ENCODE measurements at places on chromosomes 5 and 9.

GRCh38 chr9:127169575-127169883 lies 47.1 kb upstream of the ANGPTL2 start:
- no peak for DNase-seq

DNA sequence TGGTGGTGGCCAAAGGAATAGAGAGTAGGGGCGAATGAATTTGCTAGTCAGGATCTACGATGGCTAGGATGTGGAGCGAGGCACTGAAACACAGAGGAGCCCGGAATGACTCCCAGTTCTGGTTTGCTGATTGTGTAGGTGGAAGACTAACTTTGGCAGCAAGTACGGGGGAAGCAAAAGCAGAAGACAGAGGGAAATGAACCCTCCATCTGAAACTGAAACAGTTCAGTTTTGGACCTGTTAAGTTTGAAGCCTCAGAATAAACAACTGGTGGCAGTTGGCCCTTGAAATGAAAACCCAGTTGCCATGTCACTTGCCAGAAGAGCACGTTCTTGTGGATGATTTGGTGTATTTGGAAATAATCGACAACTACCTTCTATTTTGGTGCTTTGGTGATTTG lies 15.4 kb upstream of the SMIM15 start:
- DNase-seq, result no peak

DNA sequence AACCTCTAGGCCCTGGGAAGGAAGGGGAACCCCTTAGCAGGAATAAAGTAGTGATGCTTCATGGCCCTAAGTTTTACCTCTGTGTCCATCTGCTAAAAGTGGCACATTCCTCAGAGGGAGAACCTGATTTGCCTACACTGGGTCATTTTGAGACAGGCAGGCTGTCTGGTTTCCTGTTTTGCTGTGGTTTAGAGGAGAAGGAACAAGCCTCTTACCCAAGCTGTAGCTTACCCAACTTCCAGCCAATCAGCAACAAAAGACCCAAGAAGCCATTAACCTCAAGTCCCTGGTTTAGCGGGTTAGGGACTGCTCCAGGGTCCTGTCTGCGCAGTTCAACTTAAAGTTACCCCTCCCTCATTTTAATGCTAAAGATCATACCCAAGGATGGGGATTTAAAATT lies 411.0 kb downstream of the MAT2B start:
- no peak for DNase-seq

DNA sequence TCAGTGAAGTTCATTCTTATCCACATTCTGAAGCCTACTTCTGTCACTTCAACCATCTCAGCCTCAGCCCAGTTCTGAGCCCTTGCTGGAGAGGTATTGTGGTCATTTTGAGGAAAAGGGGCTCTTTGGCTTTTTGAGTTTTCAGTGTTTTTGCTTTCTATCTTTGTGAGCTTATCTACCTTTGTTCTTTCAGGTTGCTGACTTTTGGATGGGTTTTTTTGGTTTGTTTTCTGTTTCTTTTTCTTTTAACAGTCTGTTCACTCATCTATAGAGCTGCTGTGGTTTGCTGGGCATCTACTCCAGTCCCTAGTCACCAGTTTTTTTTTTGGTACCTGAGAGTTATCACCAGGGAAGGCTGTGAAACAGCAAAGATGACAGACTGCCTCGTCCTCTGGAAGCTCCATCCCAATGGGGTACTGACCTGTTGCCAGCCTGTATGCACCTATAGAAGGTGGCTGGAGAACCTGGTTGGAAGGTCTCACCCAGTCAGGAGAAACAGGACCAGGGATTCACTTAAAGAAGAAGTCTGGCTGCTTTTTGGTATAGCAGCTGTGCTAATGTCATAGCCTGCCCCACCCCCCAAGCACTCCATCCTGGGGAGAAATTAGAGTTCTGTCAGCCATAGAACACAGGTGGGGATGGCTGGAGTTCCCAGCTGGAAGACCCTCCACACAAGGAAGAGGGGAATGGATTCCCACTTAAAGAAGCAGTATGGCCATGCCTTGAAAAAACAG lies 138.6 kb upstream of the TSLP start:
- DNase-seq, result no peak

DNA sequence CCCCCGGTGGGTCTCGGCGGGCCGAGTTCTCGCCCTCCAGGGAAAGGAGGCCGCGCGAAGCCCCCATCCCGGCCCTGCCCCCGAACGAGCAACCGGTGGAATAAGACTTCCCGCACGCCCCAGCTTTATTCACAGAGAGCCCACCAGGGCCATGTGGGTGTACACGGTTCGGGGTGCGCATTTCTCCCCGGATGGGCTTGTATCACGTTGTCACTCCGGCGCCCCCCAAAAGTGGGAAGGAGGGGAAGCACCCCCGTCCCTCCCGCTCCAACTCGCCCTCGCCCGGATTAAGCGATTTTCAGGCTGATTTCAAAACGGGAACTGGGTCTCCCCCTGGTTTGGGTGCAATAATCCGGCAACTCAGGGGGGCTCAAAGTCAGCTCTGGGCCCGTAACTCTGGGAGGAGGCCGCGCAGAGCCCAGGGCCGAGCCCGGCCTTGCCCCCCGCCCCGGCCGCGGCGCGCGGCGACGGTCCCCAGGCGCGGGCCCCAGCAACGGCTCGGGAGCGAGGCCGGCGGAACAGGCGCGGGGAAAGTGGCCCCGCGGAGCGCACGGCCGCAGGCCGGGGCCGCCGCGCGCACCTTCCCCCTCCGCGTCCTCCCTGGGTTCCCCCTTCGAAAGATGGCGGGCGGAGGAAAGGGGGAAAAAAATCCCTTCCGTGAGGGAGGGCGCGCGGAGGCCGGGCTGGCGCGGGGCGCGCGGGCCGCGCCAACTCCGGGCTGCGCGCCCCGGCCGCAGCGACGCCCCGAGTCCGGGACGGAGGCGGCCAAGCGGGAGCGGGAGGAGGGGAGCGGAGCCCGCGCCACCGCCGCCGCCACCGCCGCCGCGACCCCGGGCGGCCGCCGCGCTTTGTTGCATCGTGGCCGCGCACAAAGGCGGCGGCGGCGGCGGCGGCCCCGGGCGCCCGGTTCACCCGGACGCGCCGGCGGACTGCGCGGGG lies 644 bp downstream of the BRD3 start:
- DNase-seq, result no peak

DNA sequence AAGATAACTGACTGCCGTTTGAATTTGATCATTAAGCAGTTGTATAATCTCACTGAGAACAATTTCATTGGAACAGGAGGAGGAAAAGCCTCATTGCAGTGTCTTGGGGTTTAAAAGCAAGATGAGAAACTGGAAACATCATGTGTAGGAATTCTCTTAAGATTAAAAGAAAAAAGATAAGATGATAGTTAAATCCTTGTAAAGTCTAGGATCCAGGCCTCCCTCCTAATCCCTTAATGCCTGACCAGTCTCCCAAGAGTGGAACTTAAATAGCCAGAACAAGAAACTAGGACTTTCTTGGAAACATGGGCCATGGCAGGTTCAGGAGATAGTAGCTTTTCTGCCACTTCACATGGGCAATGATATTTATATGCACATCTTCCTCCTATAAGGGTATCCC lies 37.0 kb upstream of the LRRC19 start:
- DNase-seq, result no peak

GRCh38 chr5:159032656-159033350 lies 66.9 kb downstream of the EBF1 start:
- no peak for DNase-seq

DNA sequence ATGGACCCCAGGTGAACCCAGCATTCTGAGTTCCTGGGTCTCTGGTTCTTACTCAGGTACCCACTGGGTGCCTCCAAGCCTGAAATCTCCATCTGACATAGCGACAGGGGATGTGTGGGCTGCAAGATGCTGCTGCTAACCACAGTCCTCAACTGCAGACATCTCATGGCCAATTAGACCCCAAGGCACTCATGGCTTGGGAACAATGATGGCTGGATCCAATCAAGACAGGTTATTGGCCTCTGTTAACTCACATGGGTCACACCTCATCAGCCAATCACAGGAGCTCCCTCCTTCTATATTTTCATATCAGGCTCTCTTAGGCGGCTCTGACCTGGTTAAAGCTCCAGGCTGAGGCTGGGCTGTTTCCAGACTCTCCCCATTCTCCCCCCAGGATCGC lies 57.0 kb downstream of the CXXC5 start:
- DNase-seq, result no peak

DNA sequence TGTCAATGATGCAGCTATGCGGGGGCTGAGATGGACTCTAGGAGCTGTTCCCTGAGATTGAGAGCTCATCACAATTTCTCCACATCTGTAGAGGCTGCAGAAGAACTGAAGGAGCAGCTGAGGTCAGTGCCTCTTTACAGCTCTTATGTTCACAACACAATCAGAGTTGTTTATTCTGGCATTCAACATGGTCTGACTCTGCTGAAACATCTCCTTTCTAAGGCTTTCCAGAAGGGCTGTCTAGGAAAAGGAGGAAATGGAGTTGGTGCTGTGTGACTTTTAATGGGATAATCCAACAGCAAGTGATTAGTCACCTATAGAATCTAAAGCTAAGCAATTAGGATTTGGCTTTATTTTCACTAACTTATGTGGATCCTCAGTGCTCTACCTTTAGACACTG lies 6.0 kb downstream of the POU5F2 start:
- DNase-seq, result no peak

DNA sequence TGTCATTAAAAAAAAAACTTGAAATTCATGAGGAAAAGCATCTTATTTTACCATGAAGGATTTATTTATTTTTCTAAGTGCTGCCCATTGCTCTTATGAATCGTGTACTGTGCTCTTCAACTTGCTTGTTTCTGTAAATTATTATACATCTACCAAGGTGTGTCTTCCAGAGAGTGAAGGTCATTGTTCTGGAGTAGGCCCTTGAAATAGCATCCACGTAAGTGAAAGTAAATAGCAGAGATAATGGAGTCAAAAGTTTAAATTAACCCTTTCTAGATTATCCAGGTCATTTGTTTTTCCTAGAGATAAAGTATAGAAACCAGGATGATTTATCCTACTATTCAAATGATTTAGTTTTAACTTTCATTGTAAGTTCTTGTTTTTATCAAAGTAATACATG lies 473.1 kb downstream of the DIRAS2 start:
- no peak for DNase-seq

- DNase-seq, result no peak
Observed at GRCh38 chr9:35617548-35617947, 665 bp downstream of the CD72 start.

- no peak for DNase-seq
Observed at GRCh38 chr9:35028341-35028740, 38.8 kb downstream of the DNAJB5 start.

DNA sequence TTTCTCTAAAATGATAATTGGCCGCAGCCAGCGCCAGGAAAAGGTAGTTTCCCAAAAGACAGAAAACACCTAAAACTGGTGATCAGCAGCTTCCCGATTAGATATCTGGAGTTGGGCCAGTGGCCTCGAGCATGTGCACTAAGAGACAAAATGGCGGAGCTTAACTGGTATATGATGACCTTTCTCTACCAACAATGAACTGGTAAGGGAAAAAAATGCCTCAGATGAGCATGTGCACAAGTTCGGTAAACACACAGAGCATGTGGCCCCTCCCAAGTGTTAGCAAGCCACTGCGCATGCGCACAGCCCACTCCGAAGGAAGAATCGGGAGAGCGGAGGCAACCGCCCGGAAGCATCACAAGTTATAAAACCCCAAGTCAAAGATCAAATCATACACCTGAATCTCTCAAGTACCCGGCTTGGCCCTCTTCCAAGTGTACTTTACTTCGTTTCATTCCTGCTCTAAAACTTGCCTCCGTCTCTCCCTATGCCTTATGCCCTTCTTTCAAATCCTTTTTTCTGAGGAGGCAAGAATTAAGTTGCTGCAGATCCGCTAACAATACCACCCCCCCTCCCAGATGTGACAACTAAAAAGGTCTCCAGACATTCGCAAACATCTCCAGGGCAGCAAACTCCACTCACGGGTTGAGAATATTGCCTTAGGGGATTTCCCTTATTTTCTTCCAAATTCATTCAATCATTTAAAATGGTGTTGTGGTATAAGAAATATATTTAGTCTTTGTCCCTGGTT lies 15.0 kb upstream of the PTBP3 start:
- no peak for DNase-seq

- DNase-seq, result no peak
Observed at GRCh38 chr5:1564182-1564748, 40.5 kb upstream of the LPCAT1 start.

- DNase-seq, result no peak
Observed at GRCh38 chr5:160318409-160318808, 6.0 kb upstream of the CCNJL start.

DNA sequence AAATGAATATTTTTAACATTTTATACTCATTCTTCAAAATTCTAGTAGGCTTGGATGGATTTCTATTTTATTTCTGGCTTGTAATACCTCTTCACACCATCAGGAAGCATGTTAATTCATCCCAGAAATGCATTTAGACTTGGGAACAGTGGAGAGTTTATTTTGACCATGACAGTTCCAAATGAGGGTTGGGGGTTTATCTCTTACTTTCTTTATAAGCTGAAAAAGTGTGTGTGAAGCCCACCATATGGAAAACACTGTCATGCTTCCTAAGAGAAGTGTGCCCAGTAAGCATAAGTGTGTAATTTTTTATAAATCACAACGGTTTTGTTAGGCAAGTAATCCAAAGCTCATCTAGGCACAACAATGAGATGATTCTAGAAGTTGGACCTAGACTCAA lies 215.6 kb downstream of the ADCY2 start:
- DNase-seq, result no peak

GRCh38 chr5:139378941-139379361 lies 4.1 kb downstream of the SLC23A1 start:
- no peak for DNase-seq
